ENCODE measurements at places on chromosomes 13 and 19.

GRCh38 chr13:100546713-100547405 lies 41.7 kb downstream of the GGACT start:
- DNase-seq, result no peak

- DNase-seq, result no peak
These were observed 239.4 kb downstream of the TEX29 start for GRCh38 chr13:111559612-111560403.

GRCh38 chr19:6710273-6711077 lies 10.0 kb downstream of the C3 start:
- no peak for DNase-seq

DNA sequence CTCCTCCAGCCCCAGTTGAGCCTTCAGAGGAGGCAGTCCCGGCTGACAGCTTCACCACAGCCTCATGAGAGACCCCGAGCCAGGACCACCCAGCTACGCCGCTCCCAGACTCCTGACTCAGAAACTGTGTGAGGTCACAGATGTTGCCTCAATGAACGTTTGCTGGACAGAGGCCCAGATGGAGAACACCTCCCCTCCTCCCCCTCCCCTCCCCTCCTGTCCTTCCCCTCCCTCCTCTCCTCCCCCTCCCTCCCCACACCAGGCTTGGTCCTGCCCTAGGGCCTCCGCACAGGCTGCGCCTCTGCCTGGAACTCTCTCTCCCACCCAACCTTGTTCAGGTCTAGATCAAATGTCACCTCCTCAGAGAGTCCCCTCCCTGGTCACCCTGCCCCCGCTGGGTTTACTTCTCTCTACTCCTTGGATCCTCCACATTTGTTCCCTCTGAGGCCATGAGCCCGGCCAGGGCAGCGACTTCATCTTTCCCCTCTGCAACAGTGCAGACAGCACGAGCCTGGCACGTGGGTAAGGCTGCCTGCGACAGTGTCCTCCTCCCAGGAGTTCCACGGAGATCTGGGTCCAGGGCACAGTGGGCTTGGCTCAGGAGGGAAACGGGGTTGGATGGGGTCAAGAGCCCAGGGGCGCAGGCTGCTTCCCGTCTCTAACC lies 17.4 kb downstream of the PIP5K1C start:
- peak; percentile 19 for DNase-seq

DNA sequence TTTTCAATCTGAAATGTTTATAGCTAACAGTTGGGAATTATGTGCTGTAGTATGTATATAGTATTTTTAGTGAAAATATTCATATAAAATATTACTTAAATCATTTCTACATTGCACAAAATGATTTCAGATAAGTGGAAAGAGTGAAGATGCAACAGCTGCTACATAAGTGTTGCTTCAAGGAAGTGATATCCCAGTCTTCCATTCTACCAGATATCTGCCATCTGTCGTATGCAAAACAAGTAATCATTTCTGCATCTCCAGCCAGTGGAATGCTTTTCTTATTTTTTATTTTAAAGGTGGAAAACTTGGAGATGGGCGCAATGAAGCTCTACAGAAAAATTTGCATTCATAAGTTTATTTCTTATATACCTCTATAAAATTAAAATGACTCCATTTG lies 152.5 kb upstream of the MAB21L1 start:
- no peak for DNase-seq

- no peak for DNase-seq
These were observed 10.9 kb downstream of the SETDB2 start for GRCh38 chr13:49455007-49455398.

GRCh38 chr13:107119989-107120881 lies 552.3 kb upstream of the ARGLU1 start:
- no peak for DNase-seq

GRCh38 chr13:33003458-33004019 lies 12.7 kb upstream of the KL start:
- no peak for DNase-seq

DNA sequence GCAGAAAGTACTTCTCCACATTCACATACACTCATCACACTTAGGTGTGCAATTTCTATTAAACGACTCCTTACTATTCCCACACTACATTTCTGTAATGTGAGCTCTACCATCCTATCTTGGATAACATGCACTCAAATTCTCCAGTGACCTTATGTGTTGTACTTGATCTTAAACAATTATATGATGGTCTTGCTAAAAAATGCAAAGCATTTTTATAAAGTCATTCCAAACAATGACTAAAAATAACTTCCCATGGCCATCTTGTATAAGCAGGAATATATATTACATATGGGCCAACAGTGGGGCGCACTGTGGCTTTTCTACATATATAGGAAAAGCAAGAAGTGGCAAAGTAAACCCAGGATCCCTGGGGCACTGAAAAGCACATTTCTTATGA lies 155.5 kb downstream of the FLT1 start:
- peak; percentile 53 for DNase-seq
